Inflammatory macrophage (primary cell): ENCODE measurements at places on chromosomes 1 and 21.

DNA sequence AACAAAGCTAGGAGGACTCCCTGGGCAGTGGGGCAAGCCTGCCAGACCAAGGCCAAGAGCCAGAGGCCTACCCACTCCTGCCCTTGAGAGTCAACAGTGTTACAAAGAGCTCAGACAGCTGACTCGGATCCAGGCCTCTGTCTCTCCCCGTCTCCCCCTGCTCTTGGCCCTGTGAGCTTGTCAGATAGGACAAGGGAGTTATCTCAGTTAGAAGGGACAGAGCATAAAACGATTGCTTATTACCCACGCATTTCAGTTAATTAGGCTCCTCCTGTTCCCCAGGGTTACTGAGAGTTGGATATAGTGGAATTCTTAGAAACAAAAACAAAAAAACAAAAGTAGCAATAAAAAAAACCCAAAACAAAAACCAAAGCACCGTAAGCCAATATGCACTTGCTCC lies 1.3 kb downstream of the SLC41A1 start:
- no peak for DNase-seq

- no peak for DNase-seq
Observed at GRCh38 chr21:16040601-16041000, 310.8 kb downstream of the USP25 start.

DNA sequence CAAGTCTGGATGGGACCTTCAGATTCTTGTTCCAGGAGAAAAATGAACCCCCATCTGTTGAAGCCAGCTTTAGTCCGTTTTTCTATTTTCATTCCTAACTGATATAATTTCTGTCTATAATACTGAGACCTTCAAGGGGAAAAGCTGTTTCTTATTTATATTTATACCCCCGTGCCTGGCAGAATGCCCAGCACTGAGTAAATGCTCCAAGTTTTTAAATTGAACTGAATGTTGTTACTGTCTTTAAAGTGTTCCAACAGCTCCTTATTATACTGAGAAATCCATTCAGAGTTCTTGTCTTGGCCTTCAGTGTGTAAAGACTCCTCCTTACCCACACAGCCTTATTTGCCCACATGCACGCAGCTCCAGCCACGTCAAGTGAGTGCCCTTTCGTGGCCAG lies 178.6 kb upstream of the HMGB4 start:
- DNase-seq = no peak

DNA sequence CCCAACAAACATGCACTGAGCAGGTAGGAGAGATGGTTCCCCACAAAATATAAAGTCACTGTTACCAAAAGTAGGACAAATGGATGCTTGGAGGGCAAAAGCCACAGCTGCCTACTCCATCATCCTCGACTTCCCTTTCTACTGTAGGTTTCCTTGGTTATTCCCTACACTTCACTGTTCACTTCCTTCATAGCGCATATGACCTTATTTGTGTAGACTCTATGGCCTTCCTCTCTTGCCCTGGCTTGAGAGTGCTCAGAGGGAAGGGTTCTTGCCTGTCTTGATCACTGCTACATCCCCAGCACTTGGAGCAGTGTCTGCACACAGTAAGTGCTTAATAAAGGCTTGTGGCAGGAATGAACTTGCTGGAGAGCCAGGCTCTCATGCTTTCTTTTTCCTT lies 14.6 kb upstream of the TRNP1 start:
- DNase-seq = peak; percentile 82

GRCh38 chr1:40690771-40691537 lies 550 bp upstream of the NFYC start:
- no peak for DNase-seq
